ENCODE measurements at places on chromosomes 6 and 20.
A peak's percentile ranks its signal among the peaks of the same experiment; 100 is the strongest.

DNA sequence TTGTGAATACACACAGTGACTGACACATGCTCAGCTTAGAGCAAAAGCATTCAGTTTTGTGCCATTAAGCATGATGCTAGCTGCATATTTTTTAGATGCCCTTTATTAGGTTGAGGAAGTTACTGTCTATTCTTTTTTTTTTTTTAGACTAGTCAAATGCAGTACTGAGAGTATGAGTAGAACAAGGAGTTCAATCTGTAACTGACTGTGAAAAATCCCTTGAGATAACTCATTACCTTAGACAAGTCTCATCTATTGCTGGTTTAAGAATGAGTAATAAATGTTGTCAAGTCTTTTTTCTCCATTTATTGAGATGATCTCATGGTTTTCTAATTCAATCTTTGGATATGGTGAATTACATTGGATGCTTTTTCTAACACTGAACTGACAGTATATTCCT is 23.2 kb downstream of the AHI1 start:
- no peak overlapping the region for H3K27ac ChIP-seq
- H3K27me3 ChIP-seq, result no peaks in the 10 kb centered on the region
- DNase-seq, result no peak
- H3K4me3 ChIP-seq, result no peak overlapping the region
- no peaks in the 10 kb centered on the region for H3K36me3 ChIP-seq
- H3K4me1 ChIP-seq, result no peaks in the 10 kb centered on the region

DNA sequence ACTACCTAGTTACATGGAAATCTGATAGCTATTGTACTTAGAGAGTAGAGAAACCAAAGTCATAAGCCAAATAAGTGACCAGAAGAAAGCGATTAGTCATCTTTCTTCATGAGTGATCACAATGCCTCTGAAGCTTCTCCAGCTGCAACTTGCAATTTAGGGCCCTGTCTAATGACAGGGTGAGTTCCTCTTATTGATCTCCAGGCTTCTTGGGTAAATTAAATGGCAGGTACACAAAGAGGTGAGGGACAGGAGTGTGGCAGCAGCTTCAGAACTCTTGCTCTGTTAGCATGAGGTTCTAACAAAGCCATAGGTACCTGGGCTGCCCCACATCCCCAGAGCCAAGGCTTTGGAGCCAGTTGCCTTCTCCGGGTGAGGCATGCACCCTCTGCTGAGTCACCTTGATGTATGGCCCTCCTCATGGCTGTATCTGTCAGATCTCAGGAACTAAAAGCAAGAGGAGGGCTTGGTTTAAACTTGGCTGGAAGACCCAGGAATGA is 60.8 kb downstream of the PRDM1 start:
- no peaks in the 10 kb centered on the region for H3K36me3 ChIP-seq
- peaks cover 3% of the 10 kb centered on the region for H3K27me3 ChIP-seq
- H3K27ac ChIP-seq, result no peak overlapping the region
- H3K4me1 ChIP-seq, result peaks cover 21% of the 10 kb centered on the region

GRCh38 chr6:132446141-132446854 is 45.0 kb upstream of the MOXD1 start:
- no peak overlapping the region for H3K4me3 ChIP-seq
- no peak for DNase-seq
- peaks cover 9% of the 10 kb centered on the region for H3K4me1 ChIP-seq
- H3K27me3 ChIP-seq, result no peaks in the 10 kb centered on the region

DNA sequence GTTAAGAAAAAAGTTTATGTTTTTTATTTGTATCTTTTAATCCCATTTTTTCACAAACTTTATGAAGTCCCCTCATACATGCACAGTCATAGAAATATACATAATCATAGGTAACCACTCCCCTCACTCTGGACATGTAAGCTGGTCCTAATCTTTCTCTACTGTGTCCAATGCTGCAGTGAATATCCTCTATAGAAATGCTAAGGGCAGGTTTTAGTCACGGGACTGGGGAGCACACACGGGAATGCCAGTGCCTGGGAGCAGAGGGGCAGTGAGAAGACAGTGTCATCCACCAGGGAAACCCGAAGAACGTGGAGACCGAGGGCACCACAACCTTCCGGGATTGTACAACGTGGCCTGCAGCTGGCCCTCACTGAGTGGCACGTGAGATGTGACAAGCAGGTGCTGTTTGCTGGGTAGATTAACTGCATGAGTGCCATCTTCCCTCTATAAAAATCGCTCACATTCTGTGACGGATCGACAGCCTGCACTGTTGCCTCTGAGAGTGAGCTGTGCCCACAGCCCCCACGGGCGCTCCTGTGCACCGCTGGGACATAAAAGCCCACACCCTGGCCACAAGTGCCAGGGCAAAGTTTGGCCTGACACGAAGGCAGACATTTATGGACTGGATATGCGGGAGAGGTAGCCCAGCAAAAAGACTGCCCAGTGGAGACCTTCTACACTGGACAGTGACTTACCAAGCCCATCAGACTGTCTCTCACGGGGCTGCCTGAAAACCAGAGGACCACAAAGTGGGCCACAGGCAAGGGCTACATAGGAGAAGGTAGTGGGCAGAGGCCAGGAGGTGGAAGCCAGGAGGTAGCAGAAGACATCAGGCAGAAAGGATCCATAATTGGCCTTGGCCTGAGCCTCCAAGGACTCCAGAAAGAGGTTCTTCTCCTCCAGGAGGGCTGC is 63.2 kb downstream of the FGD2 start:
- no peaks in the 10 kb centered on the region for H3K36me3 ChIP-seq
- no peaks in the 10 kb centered on the region for H3K4me1 ChIP-seq
- no peak overlapping the region for H3K4me3 ChIP-seq
- DNase-seq, result no peak

DNA sequence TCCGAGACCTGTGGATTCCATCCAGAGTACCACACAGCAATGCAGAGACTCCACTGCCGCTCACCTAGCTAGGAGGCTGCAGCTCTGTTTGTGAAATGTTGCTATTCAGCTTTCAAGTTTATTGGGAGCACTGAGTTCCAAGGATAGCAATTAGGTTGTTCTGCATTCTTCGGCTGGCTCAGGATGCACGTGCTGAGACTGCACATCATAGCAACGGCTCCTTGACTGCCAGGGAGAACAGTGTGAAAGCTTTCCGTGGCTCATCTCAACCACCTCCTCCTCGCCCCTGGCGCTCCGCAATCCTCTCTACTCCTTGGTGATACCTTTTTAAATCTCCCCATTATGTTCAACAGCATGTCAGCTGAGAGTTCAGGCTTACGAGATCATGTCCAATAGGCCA is 116.6 kb downstream of the TSHZ2 start:
- H3K36me3 ChIP-seq, result no peaks in the 10 kb centered on the region
- no peaks in the 10 kb centered on the region for H3K27me3 ChIP-seq
- no peak overlapping the region for H3K27ac ChIP-seq
- no peaks in the 10 kb centered on the region for H3K4me1 ChIP-seq

DNA sequence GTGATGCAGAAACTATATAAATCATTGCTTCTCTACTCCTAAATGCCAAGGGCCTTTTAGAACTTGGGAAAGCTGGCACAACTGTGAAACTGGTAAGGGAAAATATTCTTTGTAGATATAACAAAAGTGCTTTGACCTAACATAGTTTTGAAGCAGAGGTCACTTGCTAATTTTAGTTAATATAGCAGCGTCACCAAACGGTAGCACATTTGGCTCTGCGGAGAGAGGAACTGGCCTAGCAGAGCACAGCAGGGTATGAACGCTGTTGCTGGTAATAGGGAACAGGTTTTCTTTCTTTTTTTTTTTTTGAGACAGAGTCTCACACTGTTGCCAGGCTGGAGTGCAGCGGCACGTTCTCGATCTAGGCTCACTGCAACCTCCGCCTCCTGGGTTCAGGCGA is 67.4 kb downstream of the ECT2L start:
- H3K27ac ChIP-seq, result no peak overlapping the region
- no peaks in the 10 kb centered on the region for H3K36me3 ChIP-seq
- no peak overlapping the region for H3K4me3 ChIP-seq
- no peaks in the 10 kb centered on the region for H3K4me1 ChIP-seq
- H3K27me3 ChIP-seq, result no peaks in the 10 kb centered on the region

- H3K4me1 ChIP-seq, result no peaks in the 10 kb centered on the region
- no peaks in the 10 kb centered on the region for H3K27me3 ChIP-seq
- DNase-seq, result no peak
- no peak overlapping the region for H3K27ac ChIP-seq
Measured at GRCh38 chr20:61847986-61848385, 217.7 kb downstream of the TAF4 start.

GRCh38 chr6:146901940-146902816 is 302.0 kb upstream of the STXBP5 start:
- no peak overlapping the region for H3K27ac ChIP-seq
- H3K4me1 ChIP-seq, result peaks cover 4% of the 10 kb centered on the region
- H3K36me3 ChIP-seq, result no peaks in the 10 kb centered on the region
- no peak for DNase-seq
- no peak overlapping the region for H3K4me3 ChIP-seq

DNA sequence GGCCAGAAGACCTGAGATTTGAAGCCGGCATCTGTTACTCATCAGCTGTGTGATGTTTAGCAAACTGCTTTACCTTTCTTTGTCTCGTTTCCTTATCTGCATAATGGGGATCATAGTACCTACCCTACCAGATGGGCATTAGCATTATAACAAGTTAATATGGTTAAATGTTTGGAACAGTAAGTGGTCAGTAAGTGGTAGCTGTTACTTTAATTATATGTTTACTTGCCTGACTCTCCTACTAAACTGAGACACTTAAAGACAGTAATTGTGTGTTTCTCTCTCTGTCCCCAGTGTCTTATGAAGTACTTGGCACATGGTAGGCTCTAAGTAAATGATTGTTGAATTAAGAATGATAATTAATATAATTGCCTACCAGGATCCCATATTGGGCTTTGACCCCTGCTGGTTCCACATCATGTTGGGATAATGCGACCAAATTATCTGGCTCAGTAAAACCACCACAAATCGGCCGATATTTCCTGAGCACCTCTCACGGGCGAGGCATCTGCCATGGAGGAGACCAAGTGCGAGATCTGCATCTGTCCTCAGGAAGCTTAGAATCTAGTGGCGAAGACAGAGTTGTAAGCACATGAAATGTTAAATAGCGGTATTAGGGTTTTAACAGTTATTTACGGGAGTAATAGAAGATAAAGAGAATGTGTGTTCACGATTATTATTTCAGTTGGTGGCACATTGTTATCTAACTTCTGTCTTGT is 31.4 kb downstream of the PTK7 start:
- no peak overlapping the region for H3K4me3 ChIP-seq
- H3K36me3 ChIP-seq, result peaks cover 2% of the 10 kb centered on the region
- H3K4me1 ChIP-seq, result no peaks in the 10 kb centered on the region
- no peak overlapping the region for H3K27ac ChIP-seq
- no peak for DNase-seq
- H3K27me3 ChIP-seq, result no peaks in the 10 kb centered on the region

- H3K27me3 ChIP-seq, result no peaks in the 10 kb centered on the region
- H3K27ac ChIP-seq, result peak overlapping the region; percentile 23
- DNase-seq, result peak; percentile 86
Measured at GRCh38 chr6:37160922-37161778, 8.8 kb upstream of the PIM1 start.

Data from astrocyte (in vitro differentiated cells and primary cell).